Activated T-cell treated with anti-CD3 and anti-CD28 coated beads for 4 hours (primary cell): ENCODE measurements at places on chromosomes 4 and X.
A peak's percentile ranks its signal among the peaks of the same experiment; 100 is the strongest.

DNA sequence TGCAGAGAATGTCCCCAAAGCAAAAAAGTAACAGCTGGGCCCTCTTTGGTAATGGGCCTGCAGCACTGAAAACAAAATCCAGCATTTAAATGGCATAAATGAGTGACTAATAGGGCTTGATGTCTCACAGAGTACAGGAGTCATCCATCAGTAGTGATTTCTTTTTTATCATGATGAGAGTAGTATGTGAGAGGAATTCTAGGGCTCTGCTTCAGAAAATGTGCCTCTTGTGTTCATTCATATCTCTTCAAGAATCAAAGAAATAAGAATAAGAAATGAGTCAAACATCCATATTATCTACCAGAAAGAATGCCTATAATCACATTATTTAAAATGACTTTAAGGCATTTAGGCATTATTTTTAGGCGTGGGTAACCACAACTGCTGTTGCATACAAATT lies 792.9 kb upstream of the HTR2C start:
- DNase-seq: no peak

- DNase-seq: no peak
Observed at GRCh38 chrX:10636337-10636736, 16.0 kb upstream of the MID1 start.

GRCh38 chr4:76744241-76744921 lies 153.6 kb downstream of the SOWAHB start:
- no peak for DNase-seq

- no peak for DNase-seq
Observed at GRCh38 chrX:29447867-29448266, 767.5 kb upstream of the MAGEB2 start.

GRCh38 chr4:51831133-51831532 lies 11.8 kb upstream of the DCUN1D4 start:
- DNase-seq: peak; percentile 49

- DNase-seq: no peak
Observed at GRCh38 chrX:16714504-16714903, 2.0 kb upstream of the CTPS2 start.

DNA sequence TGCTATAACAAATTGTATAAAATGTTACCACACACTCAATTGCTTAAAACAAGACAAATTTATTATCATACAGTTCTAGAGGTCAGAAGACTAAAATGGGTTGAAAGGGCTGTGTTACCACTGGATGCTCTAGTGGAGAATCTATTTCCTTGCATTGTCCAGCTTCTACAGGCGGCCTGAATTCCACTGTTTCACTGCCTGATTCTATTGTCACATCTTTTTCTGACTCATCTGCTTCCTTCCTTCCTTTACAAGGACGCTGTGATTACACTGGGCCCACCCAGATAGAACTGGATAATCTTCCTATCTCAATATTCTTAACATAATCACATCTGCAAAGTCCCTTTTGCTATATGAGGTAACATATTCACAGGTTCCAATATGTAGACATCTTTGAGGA lies 19.4 kb upstream of the ARMCX1 start:
- no peak for DNase-seq

DNA sequence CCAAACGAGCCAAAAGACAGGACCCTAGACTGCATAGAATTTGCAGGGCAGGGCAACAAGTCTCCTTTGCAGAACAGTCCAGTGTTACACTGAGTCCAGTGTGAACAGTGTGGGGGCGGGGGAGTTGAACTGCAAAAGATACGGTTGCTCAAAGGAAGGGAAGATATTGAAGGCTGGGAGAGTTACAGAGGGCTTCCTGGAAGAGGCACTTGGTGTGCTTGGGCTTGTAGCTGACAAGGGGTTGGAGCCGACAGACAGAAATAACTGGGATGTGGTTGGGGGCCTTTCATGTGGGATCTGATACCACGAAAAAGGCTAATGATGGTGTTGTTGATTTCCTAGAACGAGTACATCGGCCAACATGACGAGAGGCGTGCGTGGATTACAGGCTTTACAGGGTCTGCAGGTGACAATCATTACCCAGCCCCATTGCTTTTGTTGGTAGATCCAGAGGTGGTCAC lies 6.1 kb downstream of the XPNPEP2 start:
- DNase-seq: no peak

DNA sequence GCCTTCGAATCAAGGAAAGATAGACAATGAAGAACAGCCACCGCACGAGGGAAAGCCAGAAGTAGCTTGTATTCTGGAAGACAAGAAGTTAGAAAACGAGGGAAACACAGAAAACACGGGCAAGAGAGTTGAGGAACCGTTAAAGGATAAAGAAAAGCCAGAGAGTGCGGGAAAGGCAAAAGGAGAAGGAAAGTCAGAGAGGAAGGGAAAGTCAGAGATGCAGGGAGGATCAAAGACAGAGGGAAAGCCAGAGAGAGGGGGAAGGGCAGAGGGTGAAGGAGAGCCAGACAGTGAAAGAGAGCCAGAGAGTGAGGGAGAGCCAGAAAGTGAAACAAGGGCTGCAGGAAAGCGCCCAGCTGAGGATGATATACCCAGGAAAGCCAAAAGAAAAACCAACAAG lies 1.4 kb downstream of the TCEAL2 start:
- DNase-seq: no peak

DNA sequence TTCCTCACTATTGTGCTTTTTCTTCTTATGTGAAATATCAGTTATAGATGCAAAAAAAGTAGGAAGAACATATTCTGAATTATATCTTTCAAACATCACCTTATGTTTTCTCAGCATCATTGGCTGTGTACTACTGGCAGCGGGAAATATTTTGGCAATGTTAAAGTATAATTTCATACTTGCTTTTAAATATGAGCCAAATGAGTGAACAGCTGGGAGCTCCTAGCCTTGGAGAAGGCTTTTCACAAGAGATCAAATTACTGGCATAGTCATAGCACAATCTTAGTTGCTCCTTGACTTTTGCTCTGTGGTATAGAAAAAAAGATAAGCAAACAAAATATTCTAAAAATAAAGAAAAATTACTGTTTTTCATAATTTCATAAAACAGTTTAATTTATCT lies 1575.8 kb upstream of the PABPC4L start:
- no peak for DNase-seq

- no peak for DNase-seq
Observed at GRCh38 chr4:136803433-136803832, 728.9 kb downstream of the PCDH18 start.

DNA sequence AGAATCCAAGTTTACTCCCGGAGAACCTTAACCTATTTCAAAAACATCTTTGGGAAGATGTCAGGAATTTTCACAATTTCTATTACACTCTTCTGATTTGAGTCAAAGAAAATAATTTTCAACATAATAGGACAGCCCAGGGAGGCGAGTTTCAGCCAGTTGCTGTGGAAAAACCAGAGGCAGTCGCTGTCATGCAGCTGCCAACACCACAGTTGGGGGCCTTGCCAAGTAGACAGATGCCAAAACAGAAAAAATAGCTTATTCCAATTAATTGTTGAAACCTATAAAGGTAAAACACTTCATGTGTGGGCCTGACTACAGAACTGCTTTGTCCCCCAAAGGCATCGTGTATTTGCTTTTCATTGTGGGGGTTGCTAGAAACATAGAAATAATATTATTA lies 225.8 kb downstream of the DMD start:
- no peak for DNase-seq

DNA sequence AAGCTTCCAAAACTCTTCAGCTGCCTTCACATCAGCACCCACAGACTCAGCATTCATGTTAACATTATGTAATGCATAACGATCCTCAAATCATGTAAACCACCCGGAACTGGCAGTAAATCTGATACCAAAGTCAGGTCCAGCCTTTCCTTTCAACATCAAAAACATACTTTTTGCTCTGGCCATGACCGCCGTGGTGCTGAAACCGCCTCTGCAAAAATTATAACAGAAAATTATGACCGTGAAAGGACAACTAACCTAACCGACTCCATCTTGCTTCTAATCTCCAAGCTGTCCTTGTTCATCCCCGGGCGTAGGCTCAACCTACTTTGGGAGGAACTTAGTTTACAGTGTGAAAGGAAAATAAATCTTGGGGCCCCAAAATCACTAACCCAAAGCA lies 51.6 kb downstream of the TRMT44 start:
- DNase-seq: no peak

- no peak for DNase-seq
Observed at GRCh38 chr4:55395218-55395528, 584 bp upstream of the TMEM165 start.

- no peak for DNase-seq
Observed at GRCh38 chr4:82217986-82218715, 155.6 kb downstream of the HNRNPD start.

DNA sequence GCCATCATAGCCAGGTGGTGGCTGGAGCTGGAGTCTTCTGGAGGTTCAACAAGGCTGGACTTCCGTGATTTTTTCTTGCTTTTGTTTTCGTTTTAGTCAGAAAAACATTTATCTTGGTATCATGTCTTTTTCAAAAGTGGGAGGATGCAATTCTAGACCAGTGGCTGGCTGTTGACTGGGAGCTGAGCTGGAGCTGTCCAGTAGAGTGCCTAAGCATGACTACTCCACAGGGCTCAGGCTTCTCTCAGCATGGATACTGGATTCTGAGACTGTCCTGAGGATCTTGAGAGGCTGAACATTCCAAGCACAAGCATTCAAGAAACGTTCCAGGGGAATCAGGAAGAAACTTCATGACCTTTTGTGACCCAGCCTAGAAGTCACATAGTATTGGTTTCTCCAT lies 598.1 kb downstream of the MID1IP1 start:
- DNase-seq: no peak

- no peak for DNase-seq
Observed at GRCh38 chr4:2287594-2287915, 25.6 kb upstream of the MXD4 start.

GRCh38 chr4:147430111-147430510 lies 50.8 kb upstream of the EDNRA start:
- DNase-seq: no peak

DNA sequence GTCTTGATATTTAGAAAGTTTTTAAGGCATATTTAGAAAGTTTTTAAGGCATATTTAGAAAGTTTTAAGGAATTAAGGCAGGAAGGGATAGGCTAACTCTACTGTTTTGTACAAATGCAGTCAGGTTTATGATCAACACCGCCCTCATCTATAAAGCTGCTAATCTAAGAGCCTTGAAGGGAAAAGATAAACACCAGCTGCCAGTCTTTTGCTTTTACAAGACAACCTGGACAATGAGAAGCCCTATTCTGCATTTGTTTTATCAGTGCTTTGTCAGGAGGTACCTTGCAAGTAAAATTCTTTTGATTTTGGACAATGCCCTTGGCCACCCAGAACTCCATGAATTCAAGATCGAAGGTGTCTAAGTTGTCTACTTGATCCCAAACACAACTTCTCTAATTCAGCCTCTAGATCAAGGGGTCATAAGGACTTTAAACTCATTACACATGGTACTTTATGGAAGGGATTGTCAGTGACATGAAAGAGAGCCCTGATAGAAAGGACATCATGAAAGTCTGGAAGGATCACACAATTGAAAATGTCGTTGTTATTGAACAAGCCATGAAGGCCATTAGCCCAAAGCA lies 39.8 kb downstream of the IL15 start:
- no peak for DNase-seq
